ENCODE measurements at places on chromosomes 7 and 10.

DNA sequence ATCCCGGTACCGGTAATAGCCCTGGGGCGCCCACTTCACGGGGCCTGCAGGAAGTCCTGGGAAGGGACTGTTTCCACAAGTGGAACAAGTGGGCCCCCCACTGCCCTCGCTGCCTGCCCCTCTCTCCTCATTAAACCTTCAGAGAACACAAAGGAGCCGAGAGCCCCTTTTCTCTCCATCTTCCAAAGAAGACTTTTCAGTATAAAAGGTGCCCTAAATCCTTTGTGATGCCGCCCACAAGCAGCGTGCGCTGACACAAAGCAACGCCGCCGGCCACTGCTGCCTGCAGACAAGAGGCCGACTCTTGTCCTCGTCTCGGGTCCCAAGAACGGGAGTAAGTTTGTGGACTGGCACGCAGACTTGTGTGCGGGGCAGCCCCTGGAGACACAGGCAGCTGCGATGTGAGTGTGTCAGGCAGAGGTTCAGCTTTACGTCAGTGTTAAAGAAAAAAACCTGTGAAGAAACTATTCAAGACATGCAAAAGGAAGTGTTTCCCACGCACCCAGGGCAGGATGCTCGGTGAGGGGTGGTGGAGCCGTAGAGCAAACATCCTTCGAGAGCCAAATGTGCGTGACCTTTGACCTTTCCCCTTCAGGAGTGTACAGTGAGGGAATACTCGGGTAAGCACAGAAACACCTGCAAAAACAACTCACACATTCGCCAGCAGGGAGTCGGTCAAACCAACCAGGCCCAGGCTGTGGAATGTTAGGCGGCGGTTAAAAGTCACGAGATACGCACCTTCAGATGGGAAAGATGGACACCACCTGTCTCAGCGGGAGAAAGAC is 118.2 kb downstream of the VIPR2 start:
- DNase-seq = no peak

- no peak for DNase-seq
Measured at GRCh38 chr7:42596737-42597136, 315.1 kb downstream of the C7orf25 start.

- no peak for DNase-seq
Measured at GRCh38 chr7:56087445-56087844, 5.3 kb downstream of the PHKG1 start.

- no peak for DNase-seq
Measured at GRCh38 chr7:25250386-25250785, 22.1 kb upstream of the NPVF start.
